ENCODE measurements at places on chromosomes 5 and 9.
A peak's percentile ranks its signal among the peaks of the same experiment; 100 is the strongest.

GRCh38 chr5:79200573-79201183 is 35.3 kb upstream of the JMY start:
- no peak for DNase-seq
- no peak overlapping the region for H3K4me3 ChIP-seq
- no peaks in the 10 kb centered on the region for H3K27me3 ChIP-seq
- H3K36me3 ChIP-seq: no peaks in the 10 kb centered on the region
- H3K4me1 ChIP-seq: no peaks in the 10 kb centered on the region

GRCh38 chr5:90050103-90050502 is 359.5 kb downstream of the CETN3 start:
- DNase-seq: no peak
- no peak overlapping the region for H3K4me3 ChIP-seq
- H3K27me3 ChIP-seq: no peaks in the 10 kb centered on the region
- H3K4me1 ChIP-seq: no peaks in the 10 kb centered on the region
- no peak overlapping the region for H3K27ac ChIP-seq
- H3K36me3 ChIP-seq: no peaks in the 10 kb centered on the region

DNA sequence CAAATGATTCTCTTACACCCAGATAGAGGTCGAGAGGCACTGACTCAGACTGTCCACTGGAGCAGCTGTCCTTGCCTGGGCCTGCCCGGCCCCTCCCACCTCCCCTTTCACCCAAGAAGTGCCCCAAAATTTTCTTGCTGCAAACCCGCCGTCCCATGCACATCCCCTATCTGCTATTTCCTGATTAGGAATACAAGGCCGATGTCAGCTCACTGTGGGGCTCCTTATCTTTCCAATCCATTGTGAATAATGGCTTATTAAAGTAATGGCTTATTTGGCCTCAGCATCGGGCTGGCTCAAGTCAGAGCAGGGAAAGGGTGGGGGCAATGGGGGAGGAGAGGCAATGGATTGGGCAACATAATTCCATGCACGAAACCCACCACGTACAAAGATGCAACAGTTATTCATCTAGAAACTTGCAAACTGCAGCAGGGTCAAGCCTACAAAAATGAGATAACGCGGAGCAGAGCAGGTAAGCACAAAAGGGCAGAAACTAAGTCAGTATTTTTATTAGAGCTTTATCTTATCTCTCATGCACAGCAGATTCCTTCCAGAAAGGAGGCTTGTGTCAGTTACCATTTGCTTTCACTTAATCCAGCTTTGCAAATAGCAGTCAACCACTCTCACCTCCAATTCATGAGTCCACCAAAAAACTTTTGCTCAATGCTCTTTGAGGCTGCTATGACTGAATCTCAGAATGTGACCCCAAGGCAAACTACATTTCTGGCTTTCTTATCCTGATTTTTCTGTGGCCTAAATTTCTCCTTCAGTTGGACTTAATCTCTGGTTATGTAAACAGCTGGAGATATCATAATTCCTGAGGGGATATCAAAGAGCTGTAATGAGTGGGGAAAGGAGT is 138.2 kb upstream of the OSMR start:
- H3K4me3 ChIP-seq: no peak overlapping the region
- no peaks in the 10 kb centered on the region for H3K4me1 ChIP-seq
- no peak overlapping the region for H3K27ac ChIP-seq
- no peaks in the 10 kb centered on the region for H3K36me3 ChIP-seq
- no peaks in the 10 kb centered on the region for H3K27me3 ChIP-seq

GRCh38 chr5:35826554-35826953 is 30.1 kb upstream of the IL7R start:
- H3K27me3 ChIP-seq: no peaks in the 10 kb centered on the region
- H3K4me1 ChIP-seq: no peaks in the 10 kb centered on the region
- DNase-seq: no peak
- no peak overlapping the region for H3K27ac ChIP-seq

GRCh38 chr5:39523821-39524220 is 99.0 kb upstream of the DAB2 start:
- peaks cover 3% of the 10 kb centered on the region for H3K4me1 ChIP-seq
- H3K4me3 ChIP-seq: no peak overlapping the region
- H3K36me3 ChIP-seq: no peaks in the 10 kb centered on the region
- H3K27me3 ChIP-seq: no peaks in the 10 kb centered on the region
- no peak for DNase-seq

DNA sequence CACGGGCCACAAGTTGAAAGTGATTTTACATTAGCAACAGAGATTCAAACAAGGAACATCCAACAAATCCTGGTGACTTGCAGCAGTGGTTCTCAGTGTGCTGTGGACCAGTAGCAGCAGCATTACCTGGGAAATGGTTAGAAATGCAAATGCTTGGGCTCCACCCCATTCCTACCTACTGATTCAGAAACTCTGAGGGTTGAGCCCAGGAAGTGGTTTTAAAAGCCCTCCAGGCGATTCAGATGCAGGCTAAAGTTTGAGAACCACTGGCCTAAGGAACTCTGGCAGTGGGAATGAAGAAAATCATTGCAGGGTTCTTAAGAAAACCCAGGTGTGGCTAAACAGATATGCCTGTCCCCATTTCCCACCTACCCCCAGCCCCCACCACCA is 398.8 kb downstream of the ENC1 start:
- H3K27ac ChIP-seq: no peak overlapping the region
- H3K4me1 ChIP-seq: no peaks in the 10 kb centered on the region
- H3K36me3 ChIP-seq: no peaks in the 10 kb centered on the region

DNA sequence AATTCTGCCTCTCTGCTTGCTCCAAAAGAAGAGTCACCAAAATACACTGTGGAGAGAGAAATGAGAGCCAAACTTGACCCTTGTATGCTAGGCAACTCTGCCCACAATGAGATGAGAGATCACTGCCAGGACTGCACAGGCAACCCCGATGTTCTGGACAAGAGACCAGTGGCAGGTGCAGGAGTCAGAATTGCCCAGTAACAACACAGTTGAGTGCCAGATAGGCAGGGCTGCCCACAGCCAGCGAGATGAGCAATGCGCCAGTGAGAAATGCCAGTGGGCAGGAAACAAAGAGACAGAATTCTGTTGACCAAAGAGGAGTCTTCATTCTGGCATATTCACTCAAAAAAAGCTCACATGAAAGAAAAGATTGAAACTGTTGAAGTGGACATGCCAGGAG is 570.7 kb downstream of the CAAP1 start:
- H3K36me3 ChIP-seq: no peaks in the 10 kb centered on the region
- no peak overlapping the region for H3K27ac ChIP-seq
- H3K4me1 ChIP-seq: no peaks in the 10 kb centered on the region
- no peak overlapping the region for H3K4me3 ChIP-seq
- no peaks in the 10 kb centered on the region for H3K27me3 ChIP-seq

- H3K27ac ChIP-seq: no peak overlapping the region
- no peaks in the 10 kb centered on the region for H3K4me1 ChIP-seq
- H3K27me3 ChIP-seq: no peaks in the 10 kb centered on the region
- no peaks in the 10 kb centered on the region for H3K36me3 ChIP-seq
These were observed 22.2 kb upstream of the PAX5 start for GRCh38 chr9:37056046-37056920.

- H3K4me3 ChIP-seq: no peak overlapping the region
- H3K27ac ChIP-seq: no peak overlapping the region
- H3K4me1 ChIP-seq: no peaks in the 10 kb centered on the region
- DNase-seq: peak; percentile 67
These were observed 58.6 kb upstream of the PHYKPL start for GRCh38 chr5:178291161-178291561.

GRCh38 chr5:121174351-121174750 is 677.3 kb upstream of the FTMT start:
- H3K27ac ChIP-seq: no peak overlapping the region
- H3K27me3 ChIP-seq: no peaks in the 10 kb centered on the region
- H3K4me3 ChIP-seq: no peak overlapping the region
- no peak for DNase-seq
- no peaks in the 10 kb centered on the region for H3K36me3 ChIP-seq

- H3K4me3 ChIP-seq: no peak overlapping the region
- H3K36me3 ChIP-seq: no peaks in the 10 kb centered on the region
- no peak overlapping the region for H3K27ac ChIP-seq
- H3K27me3 ChIP-seq: no peaks in the 10 kb centered on the region
- H3K4me1 ChIP-seq: no peaks in the 10 kb centered on the region
- peak; percentile 77 for DNase-seq
These were observed 5.7 kb upstream of the STING1 start for GRCh38 chr5:139488260-139488659.
